ENCODE measurements at places on chromosomes 16 and 17. TPM values are rescaled to one million over a fixed set of nuclear protein-coding genes. Genes with fewer than 3 reads are reported as not detected.

DNA sequence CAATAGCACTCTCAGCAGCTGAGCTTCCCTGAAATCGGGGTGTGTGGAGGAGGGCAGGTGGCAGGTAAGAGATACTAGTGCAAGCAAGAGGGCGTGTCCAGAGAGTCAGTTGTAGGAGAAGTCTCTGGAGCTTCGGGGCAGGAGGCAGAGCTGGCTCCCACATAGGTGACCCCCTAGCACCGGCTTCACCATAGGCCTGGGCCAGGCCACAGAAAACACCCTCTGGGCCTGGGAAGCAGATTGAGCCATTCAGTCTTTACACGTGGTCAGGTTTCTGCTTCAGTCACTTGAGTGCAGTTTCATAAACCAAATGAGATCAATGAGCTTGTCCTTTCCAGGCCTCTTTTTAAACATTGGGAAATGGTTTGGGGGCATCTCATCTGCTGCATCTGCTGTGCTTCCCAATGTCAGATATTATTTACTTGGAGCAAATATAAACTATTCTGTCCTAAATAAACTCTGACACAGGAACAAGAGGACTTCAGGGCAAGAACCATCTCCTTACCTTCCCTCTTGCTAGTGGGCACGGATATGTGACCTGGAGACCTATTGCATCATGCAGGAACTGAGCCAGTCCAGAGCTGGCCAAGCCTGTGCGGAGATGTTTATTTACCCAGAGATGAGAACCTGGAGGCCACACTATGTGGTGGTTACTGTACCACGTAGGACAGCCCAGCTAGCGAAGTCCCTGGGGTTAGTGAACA lies 16.1 kb downstream of the CCR7 start:
- DNase-seq = no peak

The GHDC gene
- polyA plus RNA-seq = 17.4 TPM

GRCh38 chr16:22633799-22634198 lies 123.1 kb downstream of the NPIPB5 start:
- no peak for DNase-seq

DNA sequence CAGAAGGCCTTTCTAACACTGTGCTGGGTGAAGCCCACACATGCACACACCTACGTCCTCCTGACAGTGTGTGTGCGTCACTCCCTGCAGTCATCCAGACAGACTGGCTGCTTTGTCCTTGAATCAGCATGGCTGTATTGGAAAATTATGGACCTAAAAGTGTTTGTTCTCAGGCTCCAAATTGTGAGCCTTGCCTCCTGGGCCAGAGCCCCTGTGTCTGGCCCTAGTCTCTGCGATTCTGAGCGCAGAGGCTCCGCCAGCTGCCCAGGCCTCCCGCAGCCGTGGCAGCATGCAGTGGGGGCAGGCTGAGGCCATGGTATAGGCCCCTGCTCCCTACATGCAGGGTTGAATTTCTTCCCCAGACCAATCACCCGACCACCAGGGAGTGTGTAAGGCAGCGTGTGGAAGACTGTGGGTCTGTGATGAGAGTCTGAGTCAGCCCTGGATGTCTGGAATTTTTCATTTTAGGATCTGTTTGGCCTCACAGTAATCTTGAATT lies 166.9 kb downstream of the LGALS9B start:
- no peak for DNase-seq

DNA sequence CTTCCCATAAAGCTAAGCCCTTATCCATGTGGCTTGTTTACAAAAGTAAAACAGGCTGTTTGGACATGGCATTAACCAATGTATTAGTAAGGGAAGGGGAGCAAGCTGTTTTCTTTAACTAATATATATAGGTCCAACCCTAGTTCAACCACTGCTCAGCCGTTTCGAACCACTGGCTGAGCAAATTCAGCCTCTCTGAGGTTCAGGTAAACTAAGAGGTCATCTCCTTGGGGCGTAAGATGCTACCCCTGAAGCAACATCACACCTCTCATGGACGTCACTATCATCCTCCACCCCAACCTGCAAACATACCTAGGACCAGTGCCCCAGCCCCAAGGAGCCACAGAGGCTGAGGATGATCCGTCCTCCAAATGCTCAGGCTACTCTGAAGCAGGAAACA lies 45.2 kb downstream of the ANKRD11 start:
- DNase-seq = no peak

The PRSS33 gene
- polyA plus RNA-seq = 0.44 TPM

GRCh38 chr16:85711982-85712587 lies 23.3 kb upstream of the GINS2 start:
- no peak for DNase-seq

The SRL gene
- polyA plus RNA-seq = 1.7 TPM

DNA sequence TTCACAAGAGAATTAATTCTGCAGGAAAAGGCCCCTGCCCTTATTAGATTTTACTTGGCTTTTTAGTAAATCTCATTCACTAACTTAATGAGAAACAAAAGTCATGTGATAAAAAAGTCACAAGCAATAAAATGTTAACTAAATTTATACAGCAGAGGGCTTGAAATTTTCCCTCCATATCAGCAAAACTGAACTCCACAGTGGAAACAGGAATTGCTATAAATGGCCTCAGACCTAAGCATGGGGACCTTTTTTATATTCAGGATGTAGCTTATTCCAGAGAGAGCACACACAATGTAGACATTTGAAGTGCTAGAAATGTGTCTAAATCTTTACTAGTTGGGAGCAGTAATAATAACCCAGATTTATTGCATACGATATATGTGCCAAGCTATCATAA lies 291.5 kb downstream of the C16orf95 start:
- no peak for DNase-seq

The SDK2 gene
- 8.9 TPM for polyA plus RNA-seq

GRCh38 chr17:61201211-61201610 lies 198.4 kb upstream of the TBX2 start:
- DNase-seq = no peak

DNA sequence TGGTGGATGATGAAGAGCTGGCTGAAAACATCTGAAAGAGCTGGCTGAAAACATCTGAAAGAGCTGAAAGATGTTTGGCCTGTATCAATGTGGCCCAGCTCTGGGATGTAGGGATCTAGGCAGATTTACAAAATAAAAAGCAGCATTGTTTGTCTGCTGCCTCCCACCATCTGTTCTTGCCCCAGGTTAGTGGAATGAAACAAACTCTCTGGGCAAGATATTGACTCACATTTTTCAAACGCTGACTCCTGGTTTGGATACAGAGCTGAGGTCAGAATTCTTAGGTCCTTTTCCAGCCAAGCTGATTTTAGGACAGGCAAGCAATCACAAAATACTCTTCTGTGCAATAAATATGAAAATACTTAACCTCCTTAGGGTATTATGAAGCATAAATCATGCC lies 139.0 kb downstream of the STX8 start:
- DNase-seq = no peak

The FBXW10B gene
- 0.67 TPM for polyA plus RNA-seq

The VPS35 gene
- 178 TPM for polyA plus RNA-seq

The NRN1L gene
- polyA plus RNA-seq = 0.31 TPM

DNA sequence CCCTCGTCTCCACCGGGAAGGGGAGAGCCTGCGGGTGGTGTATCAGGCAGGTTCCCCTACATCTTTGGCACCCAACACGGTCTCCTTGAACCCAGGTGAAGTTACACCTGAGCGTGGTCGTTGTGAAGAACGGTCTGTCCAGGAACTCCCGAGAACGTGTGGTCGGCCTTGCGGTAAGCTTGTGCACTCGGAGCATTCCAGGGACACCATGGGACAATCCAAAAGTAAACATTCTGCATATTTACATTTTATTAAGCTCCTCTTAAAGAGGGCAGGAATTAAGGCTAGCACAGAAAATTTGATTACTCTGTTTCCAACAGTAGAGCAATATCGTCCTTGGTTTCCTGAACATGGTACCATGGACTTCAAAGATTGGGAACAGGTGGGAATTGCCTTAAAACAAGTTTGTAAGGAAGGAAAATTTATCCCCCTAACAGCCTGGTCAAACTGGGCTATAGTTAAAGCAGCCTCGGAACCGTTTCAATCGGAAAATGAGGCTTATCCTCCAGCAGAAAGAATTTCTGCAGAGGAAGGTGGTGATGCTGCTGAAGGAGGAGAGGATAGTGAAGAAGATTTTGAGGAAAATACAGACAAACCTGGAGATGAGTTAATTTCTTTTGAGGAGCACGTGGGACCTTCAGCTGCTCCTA lies 18.2 kb downstream of the ALOX15B start:
- DNase-seq = no peak

DNA sequence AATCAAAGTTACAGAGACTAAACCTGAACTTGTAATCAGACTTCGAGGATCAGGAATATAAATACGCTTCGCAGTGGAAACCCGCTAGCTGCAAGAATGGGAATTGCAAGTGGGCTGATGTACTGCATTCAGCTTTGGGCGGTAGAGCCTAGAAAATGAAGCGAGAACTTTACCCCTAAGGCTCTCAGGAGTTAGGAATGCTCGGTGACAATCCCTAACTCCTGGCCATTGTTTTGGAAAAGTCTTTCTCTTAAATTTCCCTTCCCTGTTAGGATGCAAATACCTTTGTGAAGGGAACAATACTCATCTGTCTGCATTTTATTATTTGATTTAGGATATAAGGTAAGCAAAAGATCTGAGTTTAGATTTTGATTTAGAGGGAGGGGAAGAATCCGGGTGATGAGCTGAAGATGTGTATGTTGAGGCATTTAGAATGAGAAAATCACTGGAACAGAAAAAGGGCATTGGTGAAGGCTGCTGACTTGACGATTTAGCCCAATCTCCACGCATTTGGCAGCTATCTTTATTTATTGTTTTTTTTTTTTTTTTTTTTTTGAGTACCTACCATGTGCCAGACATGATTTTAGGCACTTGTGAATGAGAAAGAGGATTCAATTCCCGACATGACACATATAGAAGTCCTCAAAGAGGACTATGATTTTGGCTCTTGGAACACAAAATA lies 2.2 kb upstream of the TOX3 start:
- DNase-seq = no peak

GRCh38 chr17:7240375-7240774 lies 1.1 kb upstream of the PHF23 start:
- no peak for DNase-seq

The ZSCAN10 gene
- polyA plus RNA-seq = 0.11 TPM

GRCh38 chr16:26981266-26981938 lies 85.3 kb upstream of the C16orf82 start:
- DNase-seq = no peak

GRCh38 chr17:82100502-82101298 lies 2.7 kb upstream of the FASN start:
- no peak for DNase-seq

- no peak for DNase-seq
Observed at GRCh38 chr17:8056232-8056975, 17.5 kb downstream of the ALOX15B start.

DNA sequence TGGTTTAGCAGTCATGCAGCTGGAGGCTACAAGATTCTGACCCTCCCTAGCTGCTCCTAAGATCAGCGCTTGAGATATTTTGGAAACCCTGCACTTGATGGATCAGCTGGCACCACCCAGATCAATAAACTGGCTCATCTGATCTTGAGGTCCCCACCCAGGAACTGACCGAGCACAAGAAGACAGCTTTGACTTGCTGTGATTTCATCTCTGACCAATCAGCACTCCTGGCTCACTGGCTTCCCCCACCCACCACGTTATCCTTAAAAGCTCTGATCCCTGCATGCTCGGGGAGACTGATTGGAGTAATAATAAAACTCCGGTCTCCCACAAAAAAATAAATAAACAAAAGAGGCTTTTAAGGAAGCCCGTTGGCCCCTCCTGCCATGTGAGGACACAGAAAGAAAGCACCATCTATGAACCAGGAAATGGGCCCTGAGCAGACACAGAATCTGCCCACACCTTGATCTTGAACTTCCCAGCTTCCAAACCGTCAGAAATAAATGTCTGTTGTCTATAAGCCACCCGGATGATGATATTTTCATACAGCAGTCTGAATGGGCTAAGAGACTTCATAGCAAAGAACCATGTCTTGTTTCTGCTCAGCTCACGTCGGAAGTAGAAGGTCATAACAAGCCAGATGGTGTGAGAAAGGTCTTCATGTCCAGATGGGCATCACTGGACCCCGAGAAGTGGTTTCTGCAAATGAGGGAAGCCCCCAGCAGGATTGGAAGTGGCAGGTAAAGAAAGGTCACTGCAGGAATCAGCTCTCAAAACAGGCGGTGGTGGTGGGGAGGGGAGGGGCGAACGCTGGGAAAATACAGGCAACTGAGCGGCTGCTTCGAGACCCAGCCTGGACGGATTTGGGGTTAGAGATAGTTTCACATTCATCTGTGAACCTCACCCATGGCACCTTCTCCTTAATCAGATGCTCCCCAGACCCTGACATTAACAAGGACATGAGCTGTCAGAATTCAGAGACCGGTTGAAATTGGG lies 19.8 kb upstream of the RPH3AL start:
- DNase-seq = no peak

- DNase-seq = no peak
Observed at GRCh38 chr16:84220851-84221250, 19.0 kb downstream of the KCNG4 start.

DNA sequence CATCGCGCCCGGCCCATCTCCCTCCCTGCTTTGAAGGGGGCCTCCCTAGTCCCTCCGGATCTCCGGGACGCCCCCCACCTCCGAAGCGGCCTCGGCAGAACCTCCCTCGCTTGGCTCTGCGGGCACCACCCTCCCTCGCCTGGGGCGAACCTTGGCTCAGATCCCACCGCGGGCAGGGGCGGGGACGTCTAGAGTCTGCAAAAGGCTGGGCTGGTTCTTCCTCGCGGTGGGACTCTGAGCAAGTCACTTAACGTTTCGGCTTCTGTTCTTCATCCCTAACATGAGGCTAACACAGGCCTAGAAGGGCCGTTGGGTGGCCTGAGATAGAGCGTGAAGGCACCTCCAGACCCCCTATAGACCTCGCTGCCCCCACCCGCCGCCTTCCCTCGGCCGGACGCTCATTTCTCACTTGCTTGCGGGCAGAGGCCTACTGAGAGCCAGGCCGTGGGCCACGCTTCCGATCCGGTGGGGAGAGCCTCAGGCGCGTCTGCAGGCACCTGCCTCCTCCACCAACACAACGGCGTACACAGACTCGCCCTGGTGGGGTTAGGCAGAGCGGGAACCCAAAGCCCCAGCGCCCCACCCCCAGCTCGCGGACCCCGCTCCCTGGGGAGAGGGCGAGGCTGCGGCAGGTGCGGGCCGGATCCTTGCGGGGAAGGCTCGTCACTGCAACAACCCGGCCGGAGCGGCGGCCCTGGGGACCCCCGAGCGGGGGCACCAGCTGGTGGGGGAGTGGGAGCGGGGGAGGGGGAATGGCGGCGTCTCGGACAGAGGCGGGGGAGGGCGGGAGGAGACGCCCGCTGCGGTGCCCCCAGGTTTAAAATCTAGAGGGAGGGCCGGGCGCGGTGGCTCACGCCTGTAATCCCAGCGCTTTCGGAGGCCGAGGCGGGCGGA lies 5.4 kb downstream of the MYO1C start:
- no peak for DNase-seq

All from right renal pelvis (tissue), 4 donors.